ENCODE measurements at places on chromosomes 7 and 10.
A peak's percentile ranks its signal among the peaks of the same experiment; 100 is the strongest.

DNA sequence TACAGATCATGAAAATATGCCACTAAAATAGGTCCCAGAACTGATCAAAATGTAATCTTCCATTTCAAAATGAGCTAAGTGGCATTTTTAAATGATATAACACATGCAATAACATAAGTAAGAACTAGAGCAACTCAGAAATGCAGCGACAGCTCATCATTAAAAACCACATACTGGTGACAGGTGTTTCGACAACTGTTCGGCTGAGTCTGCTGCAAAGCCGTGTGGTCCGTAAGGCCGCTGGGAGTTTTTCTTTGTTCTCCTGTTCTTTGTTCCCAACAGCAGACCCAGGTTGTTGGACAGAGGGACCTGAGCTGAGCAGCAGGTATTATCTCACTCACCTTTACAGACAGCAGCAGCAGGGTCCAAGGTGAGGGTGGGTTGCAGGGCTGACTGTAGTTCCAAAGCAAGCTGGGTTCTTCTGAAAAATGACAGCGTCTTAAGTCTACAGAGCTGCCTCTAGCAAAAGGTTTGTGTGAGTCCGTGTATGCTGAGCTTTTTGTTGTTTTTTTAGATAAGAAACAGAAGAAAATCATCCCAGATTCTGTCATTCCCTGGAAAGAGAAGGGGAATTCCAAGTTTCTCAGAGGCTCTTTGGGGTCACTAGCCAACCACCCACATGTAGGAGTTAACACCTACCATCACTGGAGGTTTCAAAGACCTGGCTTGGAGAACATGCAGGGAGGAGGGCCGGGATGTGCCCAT lies 45.4 kb upstream of the MACROH2A2 start:
- DNase-seq, result peak; percentile 73

DNA sequence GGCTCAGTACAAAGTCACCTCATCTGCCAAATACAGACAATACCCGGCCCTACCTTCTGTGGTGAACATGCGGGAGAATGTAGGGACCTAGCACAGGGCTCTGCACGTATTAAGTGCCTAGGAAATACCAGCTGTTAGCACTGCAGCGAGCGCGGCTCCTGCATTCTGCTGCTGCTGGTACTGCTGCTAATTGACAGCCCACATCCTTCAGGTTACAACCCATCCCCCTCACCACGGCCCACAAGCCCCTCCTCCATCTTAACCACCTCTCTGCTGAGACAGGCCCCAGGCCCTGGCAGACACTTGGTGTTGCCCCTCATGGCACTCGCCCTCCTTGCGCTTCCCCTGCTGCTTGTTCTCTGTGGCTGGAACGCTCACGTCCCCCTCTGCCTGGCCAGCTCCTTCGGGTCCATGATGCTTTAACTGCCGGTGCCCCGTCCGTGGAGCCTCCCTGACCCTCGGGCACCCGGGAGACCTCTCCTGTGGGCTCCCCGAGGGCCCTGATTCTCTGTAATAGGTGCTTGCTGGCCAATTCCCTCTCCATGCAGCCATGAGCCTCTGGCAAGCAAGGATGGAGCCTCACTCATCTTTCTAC lies 53.3 kb upstream of the LOXL4 start:
- no peak for DNase-seq

GRCh38 chr7:149415391-149416071 lies 45.3 kb downstream of the ZNF777 start:
- DNase-seq, result no peak

GRCh38 chr7:2046581-2047565 lies 185.9 kb downstream of the MAD1L1 start:
- no peak for DNase-seq
